Vein endothelial cell (primary cell): ENCODE measurements at places on chromosomes 3 and 15. TPM values are rescaled to one million over a fixed set of nuclear protein-coding genes. Genes with fewer than 3 reads are reported as not detected.

The BRPF1 gene
- 30.9 and 34.3 TPM in 2 replicates for total RNA-seq

The NCKIPSD gene
- total RNA-seq, result 9.6 and 13.4 TPM in 2 replicates

The RASSF1 gene
- 12.7 and 15.1 TPM in 2 replicates for total RNA-seq

The RBP2 gene
- not detected in 2 replicates for total RNA-seq
